ENCODE measurements at places on chromosomes 1 and 21.

DNA sequence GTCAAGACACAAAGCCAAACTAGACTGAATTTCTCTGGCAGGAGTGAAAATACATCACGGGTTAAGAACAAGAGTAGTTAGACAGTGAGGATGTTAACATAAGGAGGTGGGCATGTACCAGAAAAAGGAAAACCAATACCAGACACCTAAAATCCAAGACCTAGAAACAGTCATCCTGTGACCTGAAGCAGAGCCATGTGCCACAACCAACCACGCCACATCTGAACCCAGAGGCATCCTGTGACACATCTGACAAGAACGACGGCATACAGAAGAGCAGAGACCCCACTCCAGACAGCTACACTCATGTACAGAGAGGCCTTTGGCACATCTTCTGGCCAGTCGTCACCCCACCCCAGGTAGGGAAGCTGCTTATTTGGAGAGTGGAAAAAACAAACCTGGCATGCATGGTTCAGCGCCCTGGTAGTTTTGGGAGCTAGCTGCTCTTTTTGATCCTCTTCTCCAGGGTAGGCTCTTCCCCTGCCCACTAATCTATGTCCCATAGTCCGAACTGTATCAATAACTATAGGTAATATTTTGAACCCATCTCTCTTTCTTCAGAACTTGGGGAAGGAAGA lies 72.1 kb downstream of the SLC45A1 start:
- no peak for DNase-seq

DNA sequence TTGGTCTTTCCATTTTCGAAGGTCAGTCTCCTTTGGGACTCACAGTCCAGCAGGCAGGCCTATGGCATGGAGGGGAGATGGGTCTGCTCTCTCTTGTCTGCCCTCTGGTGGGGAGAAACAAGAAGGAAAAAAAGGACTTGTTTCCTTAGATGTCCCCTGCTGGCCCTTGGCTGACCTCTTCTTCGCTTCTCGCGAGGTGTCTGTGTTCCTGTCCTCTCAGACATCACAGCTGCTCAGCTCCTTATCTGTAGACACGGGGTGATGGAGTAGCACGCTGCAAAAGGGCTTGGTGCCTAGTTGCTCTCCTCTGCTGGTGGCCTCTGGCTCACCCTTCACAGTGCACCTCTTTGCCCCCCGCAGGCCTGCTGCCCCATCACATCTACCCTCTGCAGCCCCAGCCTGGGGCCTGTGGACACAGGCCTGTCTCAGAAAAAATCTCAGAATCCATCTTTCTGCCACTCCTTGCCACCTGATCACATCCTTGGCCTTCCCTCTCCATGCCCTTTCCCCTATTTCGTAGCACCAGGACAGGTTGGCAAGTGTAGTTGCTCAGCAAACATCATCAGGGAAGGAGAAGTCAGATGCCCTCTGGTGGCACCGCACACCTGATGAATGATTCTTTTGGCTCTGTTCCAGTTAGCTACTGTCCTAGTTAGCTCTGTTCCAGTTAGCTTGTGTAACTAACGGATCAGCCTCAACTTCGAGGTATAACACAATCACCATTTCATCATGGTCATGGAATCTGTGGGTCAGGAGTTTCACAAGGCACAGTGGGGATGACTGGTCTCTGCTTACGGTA lies 18.7 kb upstream of the AK2 start:
- no peak for DNase-seq

DNA sequence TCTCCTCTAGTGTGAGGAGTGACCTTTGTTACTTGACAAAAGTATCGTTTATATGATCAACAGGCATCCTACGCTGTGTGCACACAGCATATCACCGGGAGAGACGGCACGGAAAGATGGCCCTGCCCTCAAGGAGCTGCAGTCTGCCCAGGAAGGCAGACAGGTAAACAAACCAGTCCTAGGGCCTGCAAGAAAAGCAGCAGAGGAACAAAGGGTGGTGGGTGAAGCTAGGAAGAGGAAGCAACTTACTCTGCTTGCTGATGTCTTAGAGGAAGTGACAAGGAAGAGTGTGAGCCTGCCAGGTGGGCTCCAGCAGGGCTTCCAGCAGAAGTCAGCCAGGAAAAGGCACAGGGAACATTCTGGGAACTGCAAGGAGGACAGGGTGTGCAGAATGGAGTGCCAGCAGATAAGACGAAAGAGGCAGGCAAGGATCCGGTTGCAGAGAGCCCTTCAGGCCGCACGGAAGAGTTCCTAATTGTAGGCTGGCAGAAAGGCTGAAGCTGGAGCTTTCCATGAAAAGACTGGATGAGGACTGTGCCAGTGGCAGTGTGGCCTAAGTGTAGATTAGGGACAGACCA lies 106.7 kb downstream of the SLC45A1 start:
- no peak for DNase-seq

DNA sequence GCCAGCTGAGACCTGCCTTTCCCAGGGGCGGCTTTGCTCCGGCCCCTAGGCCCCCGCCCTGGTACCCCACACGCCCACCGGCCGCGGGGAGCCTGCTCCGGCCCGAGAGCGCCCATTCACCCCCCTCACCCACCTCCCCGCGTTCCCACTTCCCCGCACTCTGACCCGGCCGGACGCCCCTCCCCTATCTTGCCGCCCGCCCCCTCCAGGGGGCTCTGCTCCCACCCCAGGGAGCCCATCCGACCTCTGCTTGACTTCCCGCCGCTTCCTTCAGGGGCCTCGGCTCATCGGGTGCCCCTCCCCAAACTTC lies 466 bp downstream of the HTR6 start:
- no peak for DNase-seq

DNA sequence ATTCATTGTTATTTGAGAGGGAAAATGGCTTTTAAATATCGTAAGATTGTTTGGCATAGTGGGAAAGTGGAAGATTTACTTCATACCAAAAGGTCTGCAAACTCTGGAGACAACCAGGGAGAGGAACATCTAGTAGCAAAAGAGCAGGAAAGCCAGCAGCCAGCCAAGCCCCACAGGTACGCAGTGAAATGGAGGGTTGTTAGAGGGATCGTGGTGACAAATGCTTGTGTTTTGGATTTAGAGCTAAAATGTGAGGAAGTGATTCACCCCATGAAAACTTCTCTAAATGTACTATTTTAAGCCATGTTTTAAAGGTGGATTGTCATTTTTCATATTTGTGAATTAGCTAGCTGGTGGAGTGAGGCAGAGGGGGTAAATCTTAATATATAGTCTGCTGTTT lies 69.3 kb downstream of the RPS6KC1 start:
- no peak for DNase-seq

DNA sequence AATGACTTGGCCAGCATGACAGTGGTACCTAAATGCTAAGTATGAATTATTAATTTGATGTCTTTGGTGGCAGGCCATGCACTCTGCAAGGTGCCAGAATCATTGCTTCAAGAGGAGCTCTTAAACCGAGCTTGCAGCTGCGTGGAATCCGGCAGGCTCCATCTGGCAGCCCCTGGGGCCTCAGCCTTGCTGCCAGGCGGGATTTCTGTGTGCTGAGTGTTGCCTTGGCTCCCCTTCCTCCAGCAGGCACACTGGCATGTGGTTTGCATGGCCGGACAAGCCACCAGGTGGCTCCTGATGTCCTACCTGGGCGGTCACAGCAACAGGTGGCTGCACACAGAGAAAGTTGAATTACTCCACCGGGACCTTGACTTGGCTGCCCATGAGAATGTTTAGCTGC lies 155.4 kb downstream of the URB2 start:
- no peak for DNase-seq

- no peak for DNase-seq
These were observed 20.2 kb upstream of the S1PR1 start for GRCh38 chr1:101216623-101217022.

DNA sequence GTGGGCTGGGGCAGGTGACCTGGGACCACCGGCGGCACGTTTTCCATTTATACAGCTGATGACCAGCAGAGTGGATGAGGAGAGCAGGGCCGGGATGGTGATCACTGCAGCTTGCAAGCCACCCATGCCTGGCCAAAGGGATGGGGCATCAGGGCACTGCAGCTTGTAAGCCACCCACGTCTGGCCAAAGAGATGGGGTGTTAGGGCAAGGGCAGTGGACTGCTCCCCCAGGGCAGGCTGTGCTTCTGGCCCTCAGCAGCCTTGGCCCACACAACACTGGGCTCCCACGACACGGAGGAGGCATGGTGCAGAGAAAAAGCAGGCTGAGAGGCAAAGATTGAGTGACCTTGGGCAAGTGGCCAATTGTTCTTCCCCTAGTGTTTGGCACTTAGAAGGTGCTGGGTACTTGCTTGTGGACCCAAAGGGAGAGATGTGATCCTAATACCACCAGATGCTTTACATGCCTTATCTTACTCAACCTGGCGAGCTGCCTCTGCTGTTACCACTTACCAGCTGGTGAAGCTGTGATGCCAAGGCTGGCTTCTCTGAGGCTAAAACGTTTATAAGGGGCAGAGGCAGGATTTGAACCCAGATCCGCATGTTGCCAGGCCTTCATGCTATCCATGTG lies 48.3 kb downstream of the TRIM62 start:
- no peak for DNase-seq

DNA sequence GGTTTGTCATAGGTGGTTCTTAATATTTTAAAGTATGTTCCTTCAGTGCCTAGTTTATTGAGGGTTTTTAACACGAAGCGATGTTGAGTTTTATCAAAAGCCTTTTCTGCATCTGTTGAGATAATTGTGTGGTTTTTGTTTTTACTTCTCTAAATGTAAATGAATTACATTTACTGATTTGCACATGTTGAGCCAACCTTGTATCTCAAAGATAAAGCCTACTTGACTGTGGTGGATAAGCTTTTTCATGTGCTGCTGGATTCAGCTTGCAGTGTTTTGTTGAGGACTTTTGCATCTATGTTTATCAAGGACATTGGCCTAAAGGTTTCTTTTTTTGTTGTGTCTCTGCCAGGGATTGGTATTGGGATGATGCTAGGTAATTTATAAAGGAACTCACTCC lies 142.5 kb downstream of the PRDM2 start:
- DNase-seq, result no peak

GRCh38 chr1:41483001-41483850 lies 1.3 kb downstream of the EDN2 start:
- DNase-seq, result no peak

GRCh38 chr1:53552981-53553733 lies 94.0 kb downstream of the DMRTB1 start:
- DNase-seq, result no peak

- DNase-seq, result no peak
These were observed 114.8 kb upstream of the PTGFR start for GRCh38 chr1:78375996-78376395.

DNA sequence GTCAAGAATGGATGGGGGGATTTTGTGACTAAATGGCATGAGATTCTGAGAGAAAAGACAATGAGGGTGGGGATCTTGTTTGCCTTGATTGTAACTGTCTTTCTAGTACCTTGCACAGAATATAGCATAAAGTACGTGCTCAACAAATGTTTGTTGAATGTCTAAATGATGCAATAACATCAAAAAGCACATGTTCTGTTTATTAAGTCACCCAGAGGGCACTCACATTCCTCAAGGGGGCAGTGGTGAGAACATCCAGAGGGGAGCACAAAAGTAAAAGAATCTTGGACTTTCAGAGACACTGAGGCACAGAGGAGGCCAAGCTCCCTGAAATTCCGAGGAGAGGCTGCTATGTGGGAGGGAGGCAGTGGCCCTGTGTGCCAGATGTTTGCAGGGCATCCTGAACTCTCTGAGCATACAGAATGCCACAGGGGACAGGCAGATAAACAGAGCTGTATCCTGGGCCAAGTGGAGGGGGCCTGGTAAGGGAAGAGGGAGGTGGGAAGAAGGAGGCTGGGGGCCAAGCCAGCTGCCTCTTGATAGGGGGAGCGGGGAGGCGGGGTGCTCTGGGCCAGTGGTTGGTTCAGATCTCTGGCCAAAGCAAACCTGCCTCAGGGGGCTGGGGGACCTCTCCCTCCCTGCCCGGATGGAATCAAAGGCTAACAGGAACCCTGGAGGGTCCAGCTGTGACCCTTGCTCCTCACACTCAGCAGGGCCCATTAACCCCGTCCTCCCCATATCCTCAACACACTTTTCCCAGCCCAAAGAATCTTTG lies 6.5 kb upstream of the ATP1A2 start:
- no peak for DNase-seq

DNA sequence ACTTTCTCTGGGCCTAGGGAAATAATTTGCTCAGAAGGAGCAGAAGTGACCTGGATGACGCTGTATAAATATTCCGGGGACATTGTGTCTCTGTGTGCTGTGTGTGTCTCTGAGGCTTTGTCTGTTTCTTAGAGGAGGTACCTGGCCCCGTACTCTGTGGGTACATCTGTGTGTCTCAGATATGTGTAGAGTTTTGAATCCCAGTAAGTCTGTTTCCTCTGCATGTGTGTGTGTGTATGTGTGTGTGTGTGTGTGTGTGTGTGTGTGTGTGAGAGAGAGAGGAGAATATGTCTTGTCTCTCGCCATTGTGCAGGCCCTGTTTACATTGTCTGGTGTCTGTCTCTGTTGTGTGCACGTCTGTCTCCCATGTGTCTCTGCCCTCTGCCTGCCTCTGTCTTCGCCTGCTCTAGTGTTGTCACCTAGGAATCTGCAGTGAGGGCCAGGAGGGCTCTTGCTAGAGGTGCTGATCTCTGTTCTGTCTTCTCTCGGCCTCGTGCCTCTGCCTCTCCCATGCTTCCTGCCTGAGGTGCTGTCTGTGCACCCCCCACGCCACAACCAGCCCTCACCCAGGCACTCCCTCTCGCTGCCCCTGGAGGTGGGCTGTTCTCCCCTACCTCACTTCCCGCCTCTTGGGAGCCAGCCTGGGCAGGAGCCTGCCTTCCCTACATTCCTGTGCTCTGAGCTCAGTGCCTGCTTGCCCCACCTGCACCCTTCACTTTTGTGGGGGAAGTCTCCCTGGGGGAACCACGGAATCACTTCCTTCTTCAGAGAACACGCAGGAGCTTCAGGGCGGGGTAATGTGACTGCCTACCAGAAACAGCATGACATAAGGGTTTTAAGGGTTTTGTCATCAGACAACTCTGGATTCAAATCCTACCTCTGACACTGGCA lies 5.9 kb downstream of the MAP7D1 start:
- no peak for DNase-seq

GRCh38 chr1:54812801-54813484 lies 11.8 kb upstream of the TTC22 start:
- DNase-seq, result no peak

- no peak for DNase-seq
These were observed 69.6 kb upstream of the LRRC8B start for GRCh38 chr1:89454845-89455521.
